ENCODE measurements at places on chromosomes 1 and 21. TPM values are rescaled to one million over a fixed set of nuclear protein-coding genes. Genes with fewer than 3 reads are reported as not detected.

- H3K4me1 ChIP-seq, result peaks cover 8% of the 10 kb centered on the region
- H3K27ac ChIP-seq, result 0 out of 2 replicates have a peak overlapping the region, but pooled peaks have one; percentile 60
- H3K27me3 ChIP-seq, result no peaks in the 10 kb centered on the region
Observed at GRCh38 chr21:46205766-46206162, 21.5 kb upstream of the SPATC1L start.

DNA sequence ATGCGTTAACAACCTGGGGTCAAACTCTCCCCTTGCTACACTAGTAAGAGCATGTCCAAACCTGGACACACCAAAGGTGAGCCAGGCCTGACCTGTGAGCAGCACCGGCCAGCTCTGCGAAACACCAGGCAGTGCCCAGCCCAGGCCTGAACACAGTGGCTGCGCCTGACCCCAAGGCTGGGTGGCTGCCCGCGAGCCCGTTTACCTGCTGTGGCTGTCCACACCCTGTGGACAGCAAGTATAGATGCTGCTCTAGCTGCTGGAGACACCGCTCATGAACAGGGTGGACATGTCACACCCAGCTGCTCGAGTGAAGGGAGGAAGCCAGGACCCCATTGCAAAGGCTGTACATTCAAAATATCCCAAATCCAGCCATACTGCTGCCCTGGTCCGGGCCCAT, 7.6 kb upstream of the CCDC27 start:
- no peak for DNase-seq
- H3K4me1 ChIP-seq, result peaks cover 30% of the 10 kb centered on the region
- peaks cover 27% of the 10 kb centered on the region for H3K36me3 ChIP-seq

- H3K36me3 ChIP-seq, result peaks cover 22% of the 10 kb centered on the region
- H3K4me3 ChIP-seq, result peak overlapping the region; percentile 85
- H3K27ac ChIP-seq, result no peak overlapping the region
- DNase-seq, result no peak
- peaks cover 18% of the 10 kb centered on the region for H3K4me1 ChIP-seq
Observed at GRCh38 chr1:23779826-23780371, 1.7 kb downstream of the PITHD1 start.

- H3K4me1 ChIP-seq, result peaks cover 10% of the 10 kb centered on the region
- DNase-seq, result no peak
- H3K36me3 ChIP-seq, result no peaks in the 10 kb centered on the region
- H3K27ac ChIP-seq, result peak overlapping the region; percentile 64
- H3K27me3 ChIP-seq, result no peaks in the 10 kb centered on the region
Observed at GRCh38 chr1:84928979-84929378, 36.0 kb upstream of the LPAR3 start.

GRCh38 chr1:10212476-10212875, 2.1 kb downstream of the KIF1B start:
- H3K27ac ChIP-seq, result no peak overlapping the region
- DNase-seq, result no peak
- peaks cover 31% of the 10 kb centered on the region for H3K4me1 ChIP-seq
- H3K27me3 ChIP-seq, result peaks cover 4% of the 10 kb centered on the region
- H3K4me3 ChIP-seq, result peak overlapping the region; percentile 86

GRCh38 chr1:197942042-197942441, 24.9 kb downstream of the LHX9 start:
- no peaks in the 10 kb centered on the region for H3K4me1 ChIP-seq
- no peak overlapping the region for H3K27ac ChIP-seq
- no peaks in the 10 kb centered on the region for H3K36me3 ChIP-seq
- H3K4me3 ChIP-seq, result no peak overlapping the region
- no peak for DNase-seq

DNA sequence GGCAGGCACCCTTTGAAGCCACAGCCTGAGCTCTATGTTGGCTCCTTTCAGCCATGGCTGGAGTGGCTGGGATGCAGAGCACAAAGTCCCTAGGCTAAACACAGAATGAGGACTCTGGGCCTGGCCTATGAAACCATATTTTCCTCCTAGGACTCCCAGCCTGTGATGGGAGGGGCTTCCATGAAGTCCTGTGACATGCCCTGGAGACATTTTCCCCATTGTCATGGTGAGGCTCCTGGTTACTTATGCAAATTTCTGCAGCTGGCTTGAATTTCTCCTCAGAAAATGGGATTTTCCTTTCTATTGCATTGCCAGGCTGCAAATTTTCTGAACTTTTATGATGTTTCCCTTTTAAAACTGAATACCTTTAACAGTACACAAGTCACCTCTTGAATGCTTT, 61.3 kb downstream of the VCAM1 start:
- no peak overlapping the region for H3K27ac ChIP-seq
- no peak overlapping the region for H3K4me3 ChIP-seq
- H3K36me3 ChIP-seq, result peaks cover 20% of the 10 kb centered on the region
- no peak for DNase-seq
- no peaks in the 10 kb centered on the region for H3K27me3 ChIP-seq

GRCh38 chr1:159077120-159077961, 775 bp upstream of the AIM2 start:
- H3K4me1 ChIP-seq, result no peaks in the 10 kb centered on the region
- DNase-seq, result no peak
- no peaks in the 10 kb centered on the region for H3K36me3 ChIP-seq
- H3K27ac ChIP-seq, result no peak overlapping the region

GRCh38 chr1:151486557-151486956, 24.6 kb upstream of the CGN start:
- no peak for DNase-seq
- H3K4me1 ChIP-seq, result no peaks in the 10 kb centered on the region
- H3K36me3 ChIP-seq, result peaks cover 3% of the 10 kb centered on the region
- H3K27me3 ChIP-seq, result no peaks in the 10 kb centered on the region

DNA sequence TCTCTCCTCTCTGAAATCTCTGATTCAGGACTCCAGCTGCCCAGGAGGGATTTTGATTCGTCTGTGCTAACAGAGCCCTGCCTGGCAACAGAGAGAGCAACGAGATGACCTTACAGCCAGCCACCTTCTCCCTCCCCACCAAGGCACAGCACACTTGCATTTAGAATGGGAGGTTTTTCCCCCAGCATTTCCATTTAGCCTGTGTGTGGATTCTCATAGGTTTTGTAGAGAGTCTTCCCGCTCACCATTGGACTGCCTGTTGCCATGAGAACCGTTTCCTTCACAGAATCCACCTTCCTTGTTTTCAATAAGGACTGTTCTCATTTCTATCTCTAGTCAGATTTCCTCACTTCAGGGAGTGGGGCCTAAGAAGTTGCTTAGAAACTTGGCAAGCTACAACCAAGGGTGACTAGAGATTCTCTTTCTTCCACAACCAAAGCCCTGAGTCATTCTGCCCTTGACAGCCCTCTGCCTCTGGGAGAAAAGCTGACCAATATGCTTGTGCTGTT, 5.8 kb upstream of the IKBKE start:
- no peak overlapping the region for H3K27ac ChIP-seq
- no peak overlapping the region for H3K4me3 ChIP-seq
- H3K27me3 ChIP-seq, result peaks cover 16% of the 10 kb centered on the region
- peaks cover 25% of the 10 kb centered on the region for H3K4me1 ChIP-seq
- DNase-seq, result no peak

DNA sequence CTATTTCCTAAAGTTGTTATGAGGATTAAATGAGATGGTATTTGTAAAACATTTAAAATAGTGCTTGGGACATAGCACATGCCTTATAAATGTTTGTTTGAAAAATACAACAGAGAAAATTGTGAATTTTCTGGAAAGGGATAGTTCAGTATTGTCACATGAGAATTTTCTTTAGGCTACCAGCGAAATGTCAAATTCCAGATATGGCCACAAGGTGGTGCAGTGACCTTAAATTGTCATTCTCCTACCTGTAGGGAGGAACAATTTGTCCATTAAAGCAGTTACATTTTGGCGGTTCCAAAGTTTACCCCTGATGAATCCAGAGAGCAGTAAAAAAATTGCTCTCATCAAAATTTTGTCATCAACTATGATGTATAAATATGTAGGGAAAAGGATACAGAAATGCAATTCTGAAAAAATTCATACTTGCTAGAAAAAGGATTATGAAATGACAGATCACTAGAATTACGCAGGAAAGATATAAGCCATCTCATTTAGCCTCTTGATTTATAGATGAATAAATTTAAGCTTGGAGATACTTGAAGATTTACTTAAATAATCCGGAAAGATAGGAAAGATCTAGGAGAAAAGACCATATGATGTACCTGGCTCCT, 50.2 kb upstream of the TSHB start:
- no peaks in the 10 kb centered on the region for H3K27me3 ChIP-seq
- no peaks in the 10 kb centered on the region for H3K4me1 ChIP-seq
- no peak overlapping the region for H3K4me3 ChIP-seq
- no peaks in the 10 kb centered on the region for H3K36me3 ChIP-seq
- no peak overlapping the region for H3K27ac ChIP-seq

GRCh38 chr1:165888552-165888920, 61.1 kb downstream of the UCK2 start:
- H3K36me3 ChIP-seq, result peaks cover 38% of the 10 kb centered on the region
- H3K27ac ChIP-seq, result no peak overlapping the region
- no peak for DNase-seq
- H3K4me1 ChIP-seq, result peaks cover 28% of the 10 kb centered on the region
- no peaks in the 10 kb centered on the region for H3K27me3 ChIP-seq

- H3K4me1 ChIP-seq, result no peaks in the 10 kb centered on the region
- H3K36me3 ChIP-seq, result peaks cover 28% of the 10 kb centered on the region
- no peak overlapping the region for H3K27ac ChIP-seq
- H3K4me3 ChIP-seq, result no peak overlapping the region
- peaks cover 7% of the 10 kb centered on the region for H3K27me3 ChIP-seq
Observed at GRCh38 chr1:233865902-233866301, 38.6 kb upstream of the SLC35F3 start.

DNA sequence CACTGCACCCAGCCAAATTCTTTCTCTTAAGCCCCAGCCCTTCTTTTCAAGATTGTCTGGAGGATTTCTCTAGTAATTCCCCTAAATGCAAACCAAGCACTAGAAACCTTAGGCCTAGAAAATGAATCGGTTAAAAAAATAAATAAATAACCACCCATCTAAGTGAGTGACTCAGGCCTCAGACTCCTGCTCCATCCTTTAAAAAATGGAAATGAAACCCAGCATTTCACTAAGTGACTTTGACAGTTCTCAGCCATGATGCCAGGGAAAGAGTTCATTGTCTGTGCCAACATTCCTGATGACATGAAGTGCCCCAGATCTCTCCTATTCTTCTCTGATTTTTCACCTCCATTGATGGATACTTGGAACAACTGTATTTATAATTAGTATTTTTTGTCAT, 415.2 kb upstream of the DAB1 start:
- H3K36me3 ChIP-seq, result peaks cover 32% of the 10 kb centered on the region
- H3K27me3 ChIP-seq, result peaks cover 3% of the 10 kb centered on the region
- H3K4me1 ChIP-seq, result no peaks in the 10 kb centered on the region
- no peak for DNase-seq

GRCh38 chr1:164515711-164516331, 43.2 kb upstream of the PBX1 start:
- no peaks in the 10 kb centered on the region for H3K36me3 ChIP-seq
- no peak for DNase-seq
- H3K4me3 ChIP-seq, result no peak overlapping the region
- peaks cover 5% of the 10 kb centered on the region for H3K4me1 ChIP-seq
- no peak overlapping the region for H3K27ac ChIP-seq
- H3K27me3 ChIP-seq, result no peaks in the 10 kb centered on the region

DNA sequence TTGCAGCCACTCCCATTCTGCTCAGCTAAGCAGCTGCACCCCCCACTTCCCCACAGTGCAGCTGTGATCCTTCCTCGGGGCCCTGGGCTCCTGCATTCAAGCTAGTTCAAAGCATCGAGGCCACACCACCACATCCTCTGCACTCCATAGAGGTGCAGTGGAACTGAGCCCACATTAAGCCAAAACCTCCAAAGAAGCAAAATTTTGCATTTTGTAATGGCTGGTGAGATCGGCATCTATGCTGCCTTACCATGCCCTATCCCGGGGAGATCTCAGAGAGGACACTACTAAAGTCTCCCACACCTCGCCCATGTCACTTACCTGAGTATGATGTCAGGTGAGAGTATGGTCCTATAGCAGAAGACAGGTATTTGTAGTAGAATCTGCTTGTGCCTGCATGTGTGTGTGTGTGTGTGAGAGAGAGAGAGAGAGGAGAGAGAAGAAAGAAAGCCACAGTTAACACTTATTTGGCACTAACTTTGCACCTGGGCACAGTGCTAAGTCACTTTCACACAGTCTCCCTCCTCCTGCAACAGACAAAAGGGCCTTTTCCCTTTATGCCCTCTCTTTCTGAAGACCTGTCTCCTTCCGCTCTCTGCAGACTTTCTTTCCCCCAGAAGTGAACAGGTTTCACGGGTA, 89.8 kb downstream of the KIF14 start:
- H3K4me1 ChIP-seq, result peaks cover 15% of the 10 kb centered on the region
- H3K36me3 ChIP-seq, result no peaks in the 10 kb centered on the region
- no peak overlapping the region for H3K27ac ChIP-seq
- no peak for DNase-seq

GRCh38 chr1:247332215-247332622, 552 bp upstream of the ZNF496 start:
- H3K27ac ChIP-seq, result no peak overlapping the region
- peak overlapping the region; percentile 83 for H3K4me3 ChIP-seq
- no peaks in the 10 kb centered on the region for H3K27me3 ChIP-seq
- peaks cover 55% of the 10 kb centered on the region for H3K4me1 ChIP-seq

DNA sequence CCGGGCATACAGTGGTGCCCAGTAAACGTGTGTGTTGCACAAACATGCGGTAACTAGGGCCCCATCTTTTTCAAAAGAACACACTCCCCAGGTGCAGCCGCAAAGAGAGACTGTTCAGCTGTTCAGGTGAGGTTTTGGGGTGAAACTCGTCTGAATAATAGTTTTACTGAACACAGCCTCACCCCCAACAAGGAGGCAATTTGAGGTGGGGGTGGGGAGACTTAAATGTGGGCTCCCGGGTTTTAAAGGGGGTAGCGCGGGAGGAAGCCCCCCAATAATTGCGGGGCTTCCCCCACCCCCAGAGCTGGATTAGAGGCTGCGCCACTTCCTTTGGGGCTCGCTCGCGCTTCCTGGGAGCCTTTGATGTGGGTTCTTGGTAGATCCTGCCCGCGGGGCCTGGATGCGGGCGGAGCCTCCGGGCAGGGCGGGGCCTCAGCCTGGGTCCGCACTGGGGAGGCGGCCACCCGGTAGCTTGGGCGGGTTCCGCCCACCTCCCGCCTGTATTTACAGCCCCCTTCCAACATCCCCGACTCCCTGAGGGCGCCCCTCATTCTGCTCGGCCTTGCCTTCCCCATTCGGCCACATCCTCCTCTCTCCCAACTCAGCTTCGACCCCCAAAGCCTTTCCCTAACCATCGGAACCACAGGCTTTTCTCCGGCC, 6.4 kb upstream of the EPHA2 start:
- peak; percentile 83 for DNase-seq
- no peaks in the 10 kb centered on the region for H3K36me3 ChIP-seq
- no peak overlapping the region for H3K27ac ChIP-seq
- H3K4me1 ChIP-seq, result peaks cover 45% of the 10 kb centered on the region

The GUCA2B gene
- not detected for total RNA-seq

The IPO13 gene
- total RNA-seq, result 24.2 TPM

The ZNF697 gene
- total RNA-seq, result 14.2 TPM

The S100A7 gene
- total RNA-seq, result not detected
